ENCODE measurements at places on chromosomes 1 and 21.

DNA sequence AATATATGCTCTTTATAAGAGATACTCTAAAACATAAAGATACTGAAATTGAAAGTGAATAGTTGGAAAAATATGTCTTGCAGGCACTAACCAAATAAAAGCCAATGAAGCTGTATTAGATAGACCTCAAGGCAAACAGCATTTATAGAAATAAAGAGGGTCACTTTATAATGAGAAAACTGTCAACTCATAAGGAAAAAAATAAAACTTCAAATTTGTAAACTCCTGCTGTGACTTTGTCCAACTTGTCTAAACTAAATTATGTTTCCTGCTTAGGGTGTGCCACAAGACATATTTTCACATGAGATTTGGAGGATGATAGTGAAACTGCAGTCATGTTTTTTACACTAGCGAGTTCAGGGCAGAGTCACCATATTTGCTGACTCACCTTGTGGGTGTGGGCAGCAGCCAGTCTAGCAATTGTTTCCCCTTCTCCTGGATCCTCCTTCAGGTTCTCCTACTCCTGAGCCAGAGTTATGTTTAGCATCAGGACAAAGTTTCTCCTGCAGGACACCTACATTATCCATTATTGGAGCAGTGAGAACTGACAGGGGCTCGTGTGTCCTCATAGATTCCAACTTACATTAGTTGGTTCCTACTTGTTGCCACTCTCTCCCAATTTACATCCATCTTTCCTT is 43.8 kb downstream of the CD53 start:
- DNase-seq = no peak

GRCh38 chr1:80083892-80084291 is 1077.4 kb upstream of the ADGRL4 start:
- no peak for DNase-seq

- no peak for DNase-seq
Measured at GRCh38 chr1:53838654-53838974, 518 bp upstream of the NDC1 start.

GRCh38 chr1:39943471-39944290 is 11.3 kb upstream of the MFSD2A start:
- DNase-seq = no peak

DNA sequence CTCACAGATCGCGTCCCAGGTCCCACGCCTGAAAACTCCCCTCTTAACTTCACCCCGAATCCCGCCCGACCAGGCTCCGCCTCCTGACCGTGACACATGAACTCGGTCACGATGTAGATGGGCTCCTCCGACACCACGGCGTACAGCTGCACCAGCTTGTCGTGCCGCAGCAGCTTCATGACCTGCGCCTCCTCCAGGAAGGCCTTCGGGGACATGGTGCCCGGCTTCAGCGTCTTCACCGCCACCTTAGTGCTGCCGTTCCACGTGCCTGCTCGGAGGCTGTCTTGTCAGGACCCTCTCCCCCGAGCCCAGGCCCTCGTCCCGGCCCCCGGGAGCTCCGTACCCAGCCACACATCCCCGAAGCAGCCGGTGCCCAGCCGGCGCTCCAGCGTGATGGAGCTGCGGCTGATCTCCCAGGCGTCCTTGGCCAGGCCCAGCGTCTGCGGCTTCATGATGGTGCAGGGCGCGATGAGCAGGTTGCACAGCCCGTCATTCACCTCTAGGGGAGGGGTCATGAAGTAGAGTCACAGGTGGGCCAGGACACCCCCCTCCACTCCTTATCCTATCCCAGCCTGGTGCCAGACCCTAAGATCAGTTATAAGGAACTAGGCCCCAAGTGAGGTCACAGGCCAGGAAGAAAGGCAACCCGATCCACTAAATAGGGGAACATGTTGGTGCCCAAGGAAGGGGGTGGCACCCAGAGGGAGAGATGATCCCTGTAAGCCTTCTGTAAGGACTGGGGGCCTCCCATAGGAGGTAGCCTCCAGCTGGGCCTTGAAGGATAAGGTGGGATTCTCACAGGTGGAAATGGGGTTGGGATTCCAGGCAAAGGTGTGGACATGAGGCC is 11.6 kb upstream of the AHDC1 start:
- DNase-seq = no peak

GRCh38 chr1:46606255-46606965 is 2.3 kb upstream of the MKNK1 start:
- DNase-seq = no peak

DNA sequence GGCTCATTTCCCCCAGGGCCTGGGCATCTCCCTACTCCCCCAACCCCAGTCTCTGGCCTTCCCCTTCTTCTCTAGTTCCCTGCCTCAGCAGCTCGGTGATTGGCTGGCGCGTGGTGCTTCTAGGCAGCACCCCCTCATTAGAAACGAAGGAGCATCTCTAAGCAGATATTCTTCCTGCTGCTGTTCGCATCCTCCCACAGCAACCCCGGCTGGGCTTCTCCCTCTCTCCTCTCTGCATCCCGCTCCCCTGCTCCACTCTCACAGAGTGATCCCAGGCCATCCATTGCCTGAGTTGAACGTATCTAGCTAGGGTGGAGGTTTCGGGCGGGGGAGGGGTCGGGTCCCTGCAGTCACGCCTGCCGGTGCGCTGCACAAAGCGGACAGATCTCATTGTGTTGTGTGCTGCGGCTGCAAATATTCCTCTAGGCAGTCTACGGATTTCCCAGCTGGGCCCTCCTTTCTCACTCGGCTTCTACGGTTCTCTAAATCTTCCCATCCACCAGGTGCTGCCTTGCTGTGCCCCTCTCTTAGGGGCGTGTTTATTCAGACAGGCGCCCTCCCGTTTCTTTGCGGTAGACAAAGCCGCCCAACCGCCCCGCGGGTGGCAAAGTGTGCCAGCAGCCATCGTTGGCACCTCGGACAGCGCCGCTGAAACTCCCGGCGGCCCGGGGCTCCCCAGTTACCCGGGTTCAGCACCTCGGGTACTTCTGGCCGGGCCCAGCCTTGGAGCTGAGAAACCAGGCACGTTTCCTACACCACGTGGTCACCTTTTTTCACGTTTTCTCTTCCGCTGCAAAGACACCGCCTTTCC is 2.2 kb downstream of the CACNA1E start:
- no peak for DNase-seq

All from stimulated activated CD8-positive, alpha-beta memory T cell treated with anti-CD3 and anti-CD28 coated beads, Interleukin-7, amount 100 ng/mL, for 24 hours (primary cell).